ENCODE measurements at places on chromosomes 7 and 10. TPM values are rescaled to one million over a fixed set of nuclear protein-coding genes. Genes with fewer than 3 reads are reported as not detected.

AFAP1L2 gene
- total RNA-seq: 6.1 TPM

PDZD7 gene
- 10.2 TPM for total RNA-seq

GDF2 gene
- total RNA-seq: not detected

ASB13 gene
- total RNA-seq: 18.8 TPM

ARPC1B gene
- total RNA-seq: 15.1 TPM

BICC1 gene
- total RNA-seq: 4.5 TPM

PNLIPRP2 gene
- not detected for total RNA-seq

SVIL gene
- total RNA-seq: 16.7 TPM

- no peak for DNase-seq
Observed at GRCh38 chr7:92415225-92415624, 32.1 kb upstream of the GATAD1 start.

GRCh38 chr10:96922978-96923948, 91.2 kb downstream of the LCOR start:
- no peak for DNase-seq

- DNase-seq: no peak
Observed at GRCh38 chr10:91549262-91549661, 83.6 kb downstream of the PPP1R3C start.

DNA sequence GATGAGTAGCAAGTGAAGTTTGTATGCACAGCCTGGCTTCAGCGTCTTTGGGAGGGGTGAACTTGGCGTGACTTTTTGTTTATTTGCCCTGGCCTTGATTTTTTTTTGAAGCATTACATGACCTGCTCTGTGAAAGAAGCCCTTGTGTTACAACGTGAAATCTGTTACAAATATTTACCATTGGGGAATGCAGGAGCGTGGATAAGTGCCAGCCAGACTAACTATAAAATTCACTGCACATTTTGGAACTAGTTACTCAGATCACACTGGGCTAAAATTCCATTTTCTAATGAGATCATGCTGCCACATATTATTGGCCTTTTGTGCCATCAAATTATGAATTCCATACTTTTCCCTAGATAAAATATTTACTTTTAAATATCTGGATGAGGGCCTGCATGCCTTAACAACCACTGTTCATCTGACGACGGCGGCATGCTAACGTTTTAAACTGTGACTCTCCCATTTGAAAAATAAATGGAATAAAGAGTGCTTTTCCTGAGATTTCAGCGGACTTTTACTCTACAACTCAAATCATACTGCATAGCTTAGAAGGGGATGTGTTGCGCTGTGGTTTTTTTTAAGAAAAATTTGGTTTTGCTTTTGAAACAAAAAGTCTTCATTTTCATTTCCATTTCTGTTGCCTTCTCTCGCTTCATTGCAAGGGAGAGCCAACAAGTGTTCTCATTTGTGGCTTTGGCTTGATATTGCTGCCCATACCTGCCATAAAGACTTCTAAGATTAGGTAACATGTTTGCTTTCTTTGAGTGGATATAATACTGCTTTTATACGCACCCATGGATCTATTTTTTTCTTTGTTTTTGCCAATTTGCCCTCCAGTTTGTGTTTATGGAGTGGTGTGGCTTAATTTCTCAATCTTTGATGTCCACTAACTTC, 352.2 kb downstream of the TFEC start:
- DNase-seq: no peak

GRCh38 chr10:59563531-59563930, 146.1 kb downstream of the SLC16A9 start:
- DNase-seq: no peak

- DNase-seq: no peak
Observed at GRCh38 chr7:133934262-133934976, 192.7 kb upstream of the LRGUK start.

GRCh38 chr10:21920633-21921032, 82.9 kb downstream of the DNAJC1 start:
- DNase-seq: no peak

DNA sequence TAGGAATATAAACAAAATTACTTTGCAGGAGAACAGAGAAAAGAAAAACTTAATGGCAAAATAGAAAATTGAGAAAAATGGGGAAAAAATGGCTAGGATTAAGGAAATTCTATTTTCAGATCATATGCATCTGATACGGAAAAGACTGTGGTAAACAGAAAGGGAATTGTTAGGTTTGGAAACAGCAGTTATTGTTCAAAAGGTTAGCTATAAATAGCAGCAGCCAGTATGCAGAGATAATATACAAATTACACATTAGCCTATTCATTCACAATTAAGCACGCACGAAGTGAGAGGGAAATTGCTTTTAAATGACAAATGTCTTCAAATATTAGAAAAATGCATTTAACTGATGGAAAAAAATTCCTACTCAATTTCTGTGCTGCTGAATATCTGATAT, 224.1 kb upstream of the FAM3C start:
- DNase-seq: no peak

DNA sequence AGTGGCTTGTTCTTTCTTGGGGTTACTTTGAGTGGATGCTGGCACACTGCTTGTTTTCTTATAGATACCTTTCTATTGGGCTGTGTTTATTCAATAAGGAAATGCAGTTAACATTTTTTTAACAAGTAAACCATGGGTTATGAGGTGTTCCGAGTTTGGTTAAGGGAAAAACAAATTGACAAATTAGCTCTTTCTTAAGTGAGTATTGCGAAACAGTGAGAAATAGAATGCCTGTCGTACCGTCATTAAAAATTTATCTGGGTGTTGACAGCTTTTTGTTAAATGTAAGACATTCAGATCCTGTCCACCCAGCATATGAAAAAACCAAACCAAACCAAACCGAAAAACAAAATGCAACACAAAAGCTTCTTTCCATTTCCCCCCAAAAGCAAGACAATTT, 6.2 kb downstream of the CUX1 start:
- no peak for DNase-seq

DNA sequence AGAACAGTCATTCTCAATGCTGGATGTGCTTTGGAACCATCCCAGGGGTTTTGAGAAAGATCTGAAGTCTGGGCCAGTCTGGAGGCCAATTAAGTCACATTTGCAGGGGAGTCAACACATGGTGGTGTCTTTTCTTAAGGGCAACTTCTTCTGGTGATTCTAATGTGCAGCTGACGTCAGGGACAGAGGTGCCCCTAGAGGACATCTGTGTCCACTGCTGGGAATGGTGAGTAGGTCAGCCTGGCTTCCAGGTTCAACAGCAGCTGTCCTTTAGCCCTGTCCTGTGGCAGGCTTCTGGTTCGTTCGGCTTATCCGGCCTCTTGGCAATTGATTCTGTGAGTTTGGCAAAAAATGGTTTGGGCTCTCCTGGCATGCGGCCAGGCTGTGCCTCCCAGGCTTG, 269.7 kb upstream of the HABP2 start:
- no peak for DNase-seq

- DNase-seq: no peak
Observed at GRCh38 chr7:12518920-12519681, 51.4 kb upstream of the SCIN start.

GRCh38 chr7:68440866-68441265, 1157.4 kb upstream of the AUTS2 start:
- no peak for DNase-seq
